ENCODE measurements at places on chromosomes 2 and 18.

DNA sequence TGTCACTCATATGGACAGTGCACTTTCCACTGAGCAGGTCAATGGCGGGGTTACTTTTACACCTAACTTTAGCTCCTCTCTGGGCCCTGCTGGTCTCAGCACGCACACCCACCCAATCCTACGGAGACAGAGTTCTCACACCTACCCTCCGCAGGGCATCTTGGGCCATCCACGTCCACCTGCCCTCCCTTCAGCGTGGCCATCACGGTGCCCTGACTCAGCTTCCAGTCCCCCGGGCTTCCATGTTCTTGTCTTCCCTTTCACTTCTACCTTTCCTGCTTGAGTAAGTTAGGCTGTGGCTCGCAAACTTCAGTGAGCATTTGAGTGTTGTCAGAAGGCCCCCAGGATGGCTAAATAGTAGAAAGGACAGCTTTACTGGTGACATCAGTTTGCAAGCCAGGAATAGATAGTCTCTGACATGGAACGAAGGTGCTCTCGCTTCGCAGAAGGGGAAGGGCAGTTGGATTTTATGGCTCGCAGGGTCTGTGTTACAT is 232.4 kb downstream of the SEPTIN10 start:
- no peak for DNase-seq

DNA sequence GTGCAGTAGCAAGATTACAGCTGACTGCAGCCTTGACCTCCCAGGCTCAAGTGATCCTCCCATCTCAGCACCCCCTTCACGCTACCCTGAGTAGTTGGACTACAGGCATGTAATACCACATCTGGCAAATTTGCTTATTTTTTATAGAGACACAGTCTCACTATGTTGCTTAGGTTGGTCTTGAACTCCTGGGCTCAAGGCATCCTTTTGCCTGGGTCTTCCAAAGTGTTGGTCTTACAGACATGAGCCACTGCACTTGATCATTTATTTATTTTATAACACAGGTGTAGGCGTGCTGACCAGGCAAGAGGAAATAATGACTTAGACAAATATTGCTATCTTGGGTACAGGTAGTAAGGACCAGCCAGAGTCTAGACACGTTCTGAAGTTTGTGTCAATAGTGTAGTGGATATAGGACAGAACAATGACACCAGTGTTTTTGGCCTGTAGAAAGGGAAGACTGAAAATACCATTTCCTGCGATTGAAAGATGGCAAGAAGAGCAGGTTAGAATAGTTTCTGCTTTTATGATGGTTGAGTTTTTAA is 71.0 kb upstream of the THUMPD2 start:
- DNase-seq = no peak

GRCh38 chr2:241821460-241822263 is 12.7 kb downstream of the NEU4 start:
- DNase-seq = no peak

DNA sequence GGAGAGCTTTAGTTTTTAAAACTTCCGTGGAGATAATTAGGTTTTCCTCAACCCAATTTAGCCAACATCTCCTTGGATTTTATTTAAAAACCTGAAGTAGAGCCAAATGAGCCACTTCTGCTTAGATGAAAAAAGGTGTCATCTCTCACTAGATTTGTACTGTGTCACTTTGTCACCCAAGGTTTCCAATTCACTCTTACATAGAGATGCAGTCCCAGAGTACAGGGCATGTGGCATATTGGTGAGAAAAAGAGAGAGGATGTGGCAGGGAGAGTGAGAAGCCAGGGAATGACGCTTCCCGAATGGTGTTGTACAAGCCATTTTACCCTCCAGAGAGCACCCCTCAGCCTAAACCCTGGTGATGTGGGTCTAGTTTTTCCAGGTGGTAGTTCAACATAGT is 44.4 kb upstream of the CTLA4 start:
- DNase-seq = no peak
